ENCODE measurements at places on chromosomes 5 and 9.

- DNase-seq, result no peak
Observed at GRCh38 chr9:4296217-4296616, 3.7 kb downstream of the GLIS3 start.

GRCh38 chr9:96425500-96426169 lies 7.5 kb upstream of the ZNF367 start:
- no peak for DNase-seq

DNA sequence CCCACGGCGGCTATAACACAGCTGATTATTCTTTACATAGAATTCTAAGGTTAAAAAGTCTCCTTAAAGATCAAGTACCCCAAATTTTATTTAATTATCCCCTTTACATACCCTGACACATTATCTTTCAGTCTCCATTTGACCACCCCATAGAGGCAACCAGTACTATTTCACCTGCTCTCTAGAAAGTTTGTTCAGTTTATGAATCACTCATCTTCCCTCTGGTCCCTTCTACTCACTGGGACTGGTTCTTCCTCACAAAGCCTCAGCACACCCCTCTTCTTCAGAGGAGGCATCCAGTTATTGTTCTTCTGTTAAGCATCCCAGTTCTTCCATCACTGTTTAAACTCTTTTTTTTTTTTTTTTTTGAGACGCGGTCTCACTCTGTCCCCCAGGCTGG lies 42.8 kb downstream of the PPP1R2B start:
- DNase-seq, result no peak

DNA sequence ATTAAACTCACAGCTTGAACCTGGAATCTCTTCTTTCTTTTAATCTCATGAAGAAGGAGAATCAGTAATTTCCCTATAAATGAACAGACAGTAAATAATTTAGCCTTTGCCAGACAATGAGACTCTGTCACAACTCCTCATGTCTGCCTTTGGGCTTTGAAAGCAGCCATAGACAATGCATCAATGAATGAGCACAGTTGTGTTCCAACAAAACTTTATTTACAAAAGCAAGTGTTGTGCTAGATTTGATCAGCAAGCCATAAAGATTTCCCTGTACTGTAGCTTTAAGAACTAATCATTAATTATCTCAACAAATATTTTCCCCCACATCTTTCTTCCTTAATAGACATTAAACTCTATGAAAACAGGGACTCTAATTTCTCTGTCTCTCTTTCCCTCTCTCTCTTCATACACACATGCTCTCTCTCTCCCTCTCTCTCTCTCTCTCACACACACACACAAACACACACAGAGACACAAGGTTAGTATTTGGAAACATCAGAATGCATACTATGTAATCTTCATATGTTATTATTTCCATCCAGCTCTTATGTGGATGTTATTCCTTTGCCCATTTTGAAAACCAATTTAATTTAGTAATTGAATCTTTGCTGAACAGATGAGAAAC lies 1209.8 kb upstream of the CDH6 start:
- DNase-seq, result no peak

DNA sequence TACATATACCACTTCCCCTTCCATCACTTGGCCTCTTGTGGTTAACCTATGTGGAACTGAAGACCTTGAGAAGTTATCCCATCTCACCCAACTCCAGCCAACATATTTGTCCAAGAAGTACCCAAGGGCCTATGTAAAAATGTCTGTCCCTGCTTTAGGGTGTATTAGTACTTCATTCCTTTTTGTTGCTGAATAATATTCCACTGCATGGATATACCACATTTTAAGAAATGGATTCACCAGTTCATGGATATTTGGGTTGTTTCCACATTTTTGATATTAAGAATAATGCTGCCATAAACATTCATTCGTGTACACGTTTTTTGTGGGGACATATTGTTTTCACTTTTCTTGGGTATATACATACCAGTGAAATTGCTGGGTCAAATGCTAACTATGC lies 28.6 kb downstream of the IDNK start:
- no peak for DNase-seq

DNA sequence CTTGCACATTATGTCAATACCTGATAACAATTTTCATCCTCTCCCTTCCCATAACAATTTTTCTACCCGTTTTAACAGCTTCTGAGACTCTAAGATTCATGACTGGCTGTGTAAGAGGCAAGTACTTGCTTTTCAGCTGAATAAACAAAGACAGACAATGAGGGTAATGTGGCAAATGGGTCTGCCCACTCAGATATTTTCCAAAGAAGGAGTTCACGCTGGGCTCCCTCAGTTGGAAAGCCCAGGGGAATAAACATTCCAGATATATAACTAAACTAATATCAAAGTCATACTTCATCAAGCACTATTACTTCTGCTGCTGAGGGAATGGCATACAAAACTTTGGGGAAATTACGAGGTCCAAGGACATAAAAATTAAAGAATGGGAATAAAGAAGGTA lies 24.4 kb downstream of the MEGF9 start:
- no peak for DNase-seq

- no peak for DNase-seq
Observed at GRCh38 chr5:124652514-124652819, 94.0 kb downstream of the ZNF608 start.

DNA sequence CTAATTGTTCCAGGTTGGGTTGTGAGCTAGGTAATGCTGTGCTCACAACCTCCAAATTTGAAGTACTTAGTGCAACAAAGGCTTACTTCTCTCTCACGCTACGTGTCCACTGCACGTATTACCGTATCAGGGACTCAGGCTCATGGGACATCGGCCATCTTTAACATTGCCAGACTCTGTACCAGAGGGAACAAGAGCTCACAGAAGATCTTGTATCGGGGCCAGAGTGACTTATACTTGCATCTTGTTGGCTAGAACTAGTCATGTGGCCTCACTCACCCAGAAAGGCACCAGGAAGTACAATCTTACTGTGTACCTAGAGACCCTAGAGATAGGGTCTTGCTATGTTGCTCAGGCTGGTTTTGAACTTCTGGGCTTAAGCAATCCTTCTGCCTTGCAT lies 81.1 kb upstream of the KLF9 start:
- no peak for DNase-seq

DNA sequence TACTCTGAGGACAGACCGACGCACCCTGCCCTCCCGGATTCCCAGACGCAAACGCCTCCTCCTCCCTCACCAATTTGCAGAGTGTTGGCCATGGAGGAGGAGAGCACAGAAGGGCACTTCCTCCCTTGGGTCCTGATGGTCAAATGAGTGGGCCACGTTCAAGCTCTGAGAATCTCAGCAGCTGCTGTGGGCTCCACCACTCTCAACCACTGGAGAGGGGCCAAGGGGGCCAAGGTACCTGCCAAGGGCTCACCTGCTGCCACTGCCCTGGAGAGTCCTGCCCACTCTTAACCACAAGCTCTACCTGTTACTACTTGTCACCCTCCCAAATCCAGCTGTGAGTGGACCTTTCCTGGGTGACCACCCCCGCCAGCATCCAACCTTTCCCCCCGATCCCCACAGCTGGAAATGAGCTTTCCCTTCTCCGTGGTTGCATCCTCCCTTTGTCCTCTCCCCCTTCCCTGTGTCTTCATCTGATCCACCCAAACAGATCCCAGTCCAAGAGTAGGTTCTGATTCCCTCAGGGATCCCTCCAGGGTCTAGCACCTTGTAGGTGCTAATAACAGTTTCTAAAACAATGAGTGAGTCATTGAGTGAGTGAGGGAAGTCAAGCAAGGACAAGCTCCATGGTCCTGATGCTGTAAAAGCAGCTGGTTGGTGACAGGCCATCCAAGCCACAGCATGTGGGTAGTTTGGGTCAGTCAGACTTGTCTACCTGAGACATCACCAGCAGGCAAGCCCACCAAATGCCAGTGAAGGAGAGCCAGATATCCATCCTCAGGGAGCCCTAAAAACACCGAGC lies 69.7 kb downstream of the FAM114A2 start:
- no peak for DNase-seq

DNA sequence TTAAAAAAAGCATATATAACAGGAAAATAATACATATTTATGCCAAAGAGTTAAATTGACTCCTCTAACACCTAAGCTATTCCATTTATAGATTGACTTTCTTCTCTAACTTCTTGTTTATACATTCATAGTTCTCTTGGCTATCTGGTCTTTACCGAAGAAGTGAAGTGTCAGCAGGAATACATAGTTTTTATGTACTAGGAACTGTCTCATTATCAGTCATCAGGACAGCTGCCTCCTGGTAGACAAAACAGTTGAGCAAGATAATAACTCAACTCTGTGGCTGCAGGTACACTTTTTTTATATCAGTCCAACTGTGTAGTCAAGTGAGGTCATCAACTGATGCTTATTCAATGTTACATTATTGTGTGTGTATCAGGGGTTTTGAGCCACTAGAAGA lies 1436.0 kb upstream of the NUDT12 start:
- DNase-seq, result peak; percentile 37

DNA sequence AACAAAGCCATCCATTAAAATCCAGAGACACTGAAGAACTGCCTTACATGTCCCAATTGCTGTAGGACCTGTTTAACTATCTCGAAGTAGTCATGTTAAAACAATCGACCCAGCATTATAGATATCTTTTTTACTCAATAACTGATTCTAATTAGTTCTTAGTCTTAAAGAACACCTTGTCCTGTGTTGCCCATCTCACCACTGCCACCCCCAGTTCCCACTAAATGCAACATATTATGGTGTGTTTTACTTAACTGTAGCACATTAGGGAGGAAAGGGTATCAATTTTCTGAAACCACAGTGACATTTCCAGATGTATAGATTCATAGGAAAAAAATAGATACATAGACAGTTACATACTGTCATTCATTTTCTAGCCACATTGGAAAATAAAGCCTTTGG lies 221.2 kb downstream of the MEF2C start:
- no peak for DNase-seq
